ENCODE measurements at places on chromosomes 2 and 18.

- DNase-seq = no peak
These were observed 44.0 kb upstream of the TMEM247 start for GRCh38 chr2:46435353-46435752.

- no peak for DNase-seq
These were observed 47.1 kb upstream of the ZFP36L2 start for GRCh38 chr2:43273529-43273928.

DNA sequence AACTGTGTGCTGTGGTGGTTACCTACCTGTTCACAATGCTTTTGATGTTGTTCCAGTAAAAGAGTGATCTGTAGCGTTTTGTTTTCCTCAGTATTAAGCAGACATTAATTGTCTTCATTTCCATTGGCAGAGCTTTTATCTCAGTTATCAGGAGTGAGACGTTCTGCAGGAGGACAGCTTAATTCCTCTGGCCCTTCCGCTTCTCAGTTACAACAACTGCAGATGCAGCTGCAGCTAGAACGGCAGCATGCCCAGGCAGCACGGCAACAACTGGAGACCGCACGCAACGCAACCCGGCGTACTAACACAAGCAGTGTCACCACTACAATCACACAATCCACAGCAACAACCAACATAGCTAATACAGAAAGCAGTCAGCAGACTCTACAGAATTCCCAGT lies 78.3 kb downstream of the KCMF1 start:
- DNase-seq = no peak

- no peak for DNase-seq
These were observed 847.0 kb downstream of the LRRTM4 start for GRCh38 chr2:76675212-76675611.

Data from NCI-H1436 (cell line).